Foreskin fibroblast (primary cell): ENCODE measurements at places on chromosomes 12 and 14.

DNA sequence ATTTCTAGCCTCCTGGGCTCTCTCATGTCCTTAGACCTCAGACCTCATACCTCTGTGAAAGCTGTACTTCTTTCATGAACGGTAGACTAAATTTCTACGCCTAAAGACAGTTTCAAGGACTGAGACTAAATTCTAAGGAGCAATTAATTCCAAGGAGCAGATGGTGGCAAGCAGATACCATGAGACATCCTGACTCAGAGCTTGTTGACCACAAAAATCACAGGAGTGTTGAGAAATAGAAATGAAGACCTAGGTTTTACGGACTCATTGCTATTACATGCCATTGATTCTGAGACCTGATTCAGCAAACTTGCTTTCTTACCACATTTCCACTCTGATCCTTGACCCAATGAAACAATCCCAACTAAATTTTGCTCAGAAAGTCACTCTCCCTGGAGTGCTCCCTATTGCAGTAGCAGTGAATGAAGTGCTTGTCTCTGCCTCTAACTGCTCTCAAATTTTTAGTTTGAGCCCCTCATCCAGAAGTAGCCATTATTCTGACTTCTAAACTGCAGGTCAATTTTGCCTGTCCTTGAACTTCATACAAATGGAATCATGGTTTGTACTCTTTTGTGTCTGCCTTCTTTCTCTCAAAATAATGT, 52.0 kb downstream of the PEX5 start:
- peak; percentile 78 for DNase-seq

- no peak for DNase-seq
Measured at GRCh38 chr12:18888047-18888446, 150.1 kb downstream of the CAPZA3 start.

DNA sequence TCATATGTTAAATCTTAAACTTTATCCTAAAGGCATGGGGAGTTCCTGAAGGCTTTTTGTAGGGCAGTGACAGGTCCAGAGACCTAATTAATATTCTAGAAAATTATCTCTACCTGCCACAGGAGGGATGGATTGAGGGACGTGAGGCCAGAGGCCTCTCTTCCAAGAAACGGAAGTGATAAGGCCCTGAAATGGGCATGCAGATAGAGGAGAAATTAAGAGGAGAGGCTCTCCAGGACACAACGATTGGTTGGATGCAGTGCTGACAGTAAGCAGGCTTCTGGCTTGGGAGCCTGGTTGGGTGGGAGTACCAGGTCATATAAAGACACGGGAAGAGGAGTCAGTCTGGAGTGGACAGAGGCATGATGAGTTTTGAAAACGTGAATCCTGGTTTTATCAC, 3.1 kb upstream of the BORCS5 start:
- no peak for DNase-seq

DNA sequence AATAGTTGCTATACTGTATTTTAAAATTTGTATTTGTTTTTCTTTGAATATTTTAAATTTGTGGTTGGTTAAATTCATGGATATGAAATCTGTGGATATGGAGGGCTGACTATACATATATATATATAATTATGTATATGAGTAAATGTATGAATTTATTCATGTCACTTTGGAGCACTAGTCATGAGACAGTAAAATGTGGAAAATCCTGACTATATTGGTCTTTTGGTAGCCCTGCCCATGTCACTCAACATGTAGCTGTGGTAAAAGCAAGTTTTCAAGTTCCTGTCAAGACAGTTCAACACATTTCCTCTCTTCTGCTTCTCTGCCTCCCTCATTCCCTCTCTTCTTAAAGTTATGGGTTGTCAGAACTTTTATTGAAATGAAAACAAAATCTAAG, 17.3 kb upstream of the C12orf71 start:
- no peak for DNase-seq

DNA sequence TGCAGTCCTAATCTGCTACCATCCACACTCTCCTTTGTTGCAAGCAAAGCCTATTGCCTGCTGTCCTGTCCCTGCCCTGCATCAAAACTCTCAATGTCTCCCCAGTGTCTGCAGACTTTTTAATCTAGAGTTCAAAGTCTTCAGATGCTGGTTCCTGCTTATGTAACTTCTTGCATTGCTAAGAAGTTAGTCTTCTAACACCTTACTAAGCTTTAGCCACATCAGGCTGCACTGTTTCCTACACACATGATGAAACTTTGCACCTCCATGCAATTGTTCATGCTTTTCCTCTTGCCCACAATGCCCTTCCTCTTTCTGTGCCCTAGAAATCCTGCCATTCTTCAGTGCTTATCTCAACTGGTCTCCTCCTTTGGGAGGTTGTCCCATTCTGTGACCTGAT, 16.2 kb upstream of the DICER1 start:
- DNase-seq: no peak

- DNase-seq: no peak
Measured at GRCh38 chr12:51669271-51669670, 78.2 kb downstream of the SCN8A start.

DNA sequence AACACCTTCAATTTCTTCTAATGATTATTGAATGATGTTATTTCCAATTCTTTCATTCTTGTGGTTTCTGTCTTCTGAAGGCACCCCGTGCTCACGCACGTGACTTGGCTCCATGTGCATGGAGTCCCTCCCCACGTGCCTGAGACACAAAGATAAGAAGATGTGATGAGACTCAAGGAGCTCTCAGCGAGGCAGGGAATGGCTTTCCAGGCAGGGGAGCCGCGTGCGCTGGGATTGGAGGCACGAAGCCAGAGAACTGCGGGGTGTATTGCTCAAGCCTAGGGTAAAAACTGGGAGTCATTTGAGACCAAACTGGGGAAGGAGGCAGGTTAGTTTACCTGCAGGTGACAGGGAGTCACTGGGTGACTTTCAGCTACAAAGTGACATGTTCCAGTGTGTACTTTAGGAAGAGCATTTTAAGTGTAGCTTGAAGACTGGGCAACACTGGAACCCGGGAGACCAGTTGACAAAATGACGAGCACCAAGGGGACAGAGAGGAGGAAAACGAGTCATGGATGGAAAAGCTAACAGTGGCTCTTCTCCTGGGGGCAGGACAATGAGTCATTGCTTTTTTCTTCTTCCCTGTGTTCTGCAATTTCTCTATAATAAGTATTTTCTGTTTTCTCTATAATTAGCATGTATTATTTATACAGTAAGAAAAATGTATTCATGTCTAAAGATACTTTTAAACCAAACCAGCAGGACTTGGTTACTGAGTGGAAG, 311.7 kb upstream of the FKBP4 start:
- peak; percentile 15 for DNase-seq

GRCh38 chr14:76584271-76584702, 177.0 kb upstream of the VASH1 start:
- DNase-seq: no peak

GRCh38 chr12:27024291-27024690, 1.9 kb downstream of the MED21 start:
- DNase-seq: no peak

- peak; percentile 85 for DNase-seq
Measured at GRCh38 chr12:124453419-124454351, 113.7 kb downstream of the NCOR2 start.

- peak; percentile 53 for DNase-seq
Measured at GRCh38 chr12:77087427-77087826, 22.1 kb upstream of the E2F7 start.

GRCh38 chr12:110776410-110776809, 33.7 kb upstream of the PPP1CC start:
- DNase-seq: no peak

DNA sequence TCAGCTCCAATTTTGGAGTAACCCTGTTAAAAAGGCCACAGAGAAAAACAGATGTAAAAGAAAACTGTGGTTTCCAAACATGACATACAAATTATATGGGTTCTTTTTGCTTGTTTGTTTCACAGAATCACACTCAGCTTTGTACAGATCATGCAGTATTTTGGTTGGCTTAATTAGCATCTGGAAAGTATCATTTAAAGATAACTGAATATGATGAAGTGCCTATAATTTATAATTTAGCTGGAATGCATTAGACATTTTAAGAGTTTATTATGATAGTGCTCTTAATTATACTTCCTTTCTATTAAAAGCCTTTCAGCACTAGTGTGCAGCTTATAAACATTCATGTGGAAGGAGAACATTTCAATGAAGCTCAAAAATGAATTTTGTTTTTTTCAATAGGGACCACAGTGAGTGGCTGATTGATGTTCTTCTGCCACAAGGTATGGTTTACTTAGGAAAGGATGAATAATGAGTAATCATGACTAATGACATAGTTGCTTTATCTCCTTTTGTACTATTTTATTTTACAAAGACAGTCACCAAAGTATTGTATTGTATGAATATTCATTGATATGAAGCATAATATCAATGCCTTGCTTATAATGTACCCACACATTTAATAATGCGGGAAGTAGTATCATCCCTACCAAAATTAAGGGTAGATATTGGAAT, 98.3 kb downstream of the UNC79 start:
- no peak for DNase-seq

- DNase-seq: no peak
Measured at GRCh38 chr12:1716911-1717310, 26.0 kb downstream of the ADIPOR2 start.

DNA sequence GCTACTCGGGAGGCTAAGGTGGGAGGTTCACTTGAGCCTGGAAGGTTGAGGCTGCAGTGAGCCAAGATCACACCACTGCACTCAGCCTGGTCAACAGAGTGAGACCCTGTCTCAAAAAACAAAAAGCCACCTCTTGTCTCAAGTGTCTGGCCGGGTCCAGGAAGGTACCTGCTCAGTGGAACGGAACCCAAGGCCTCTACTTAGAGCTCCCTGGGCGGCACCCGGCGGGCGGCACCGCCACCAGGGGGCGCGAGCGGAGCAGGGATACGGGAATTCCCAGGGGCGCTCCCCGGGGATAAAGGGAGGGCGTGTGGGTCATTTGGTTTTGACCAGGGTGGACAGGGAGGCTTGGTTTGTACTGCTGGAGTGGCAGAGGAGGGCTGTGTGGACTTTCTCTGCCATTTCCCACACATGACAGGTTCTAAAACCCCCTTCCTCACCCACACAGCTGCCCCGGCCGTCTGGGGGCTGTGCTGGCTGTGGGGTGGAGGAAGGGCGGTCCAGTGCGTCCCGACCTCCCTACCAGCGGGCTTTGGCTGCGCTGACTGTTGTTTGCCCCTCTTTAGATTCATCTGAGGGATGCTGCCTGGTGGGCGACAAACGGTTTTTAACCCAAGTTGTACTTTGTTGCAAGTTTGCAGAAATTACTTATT, 91.4 kb downstream of the SETD3 start:
- DNase-seq: peak; percentile 45

- DNase-seq: no peak
Measured at GRCh38 chr12:15044471-15044870, 71.6 kb downstream of the PDE6H start.

GRCh38 chr12:52018433-52019112, 11.8 kb downstream of the TAMALIN start:
- no peak for DNase-seq

DNA sequence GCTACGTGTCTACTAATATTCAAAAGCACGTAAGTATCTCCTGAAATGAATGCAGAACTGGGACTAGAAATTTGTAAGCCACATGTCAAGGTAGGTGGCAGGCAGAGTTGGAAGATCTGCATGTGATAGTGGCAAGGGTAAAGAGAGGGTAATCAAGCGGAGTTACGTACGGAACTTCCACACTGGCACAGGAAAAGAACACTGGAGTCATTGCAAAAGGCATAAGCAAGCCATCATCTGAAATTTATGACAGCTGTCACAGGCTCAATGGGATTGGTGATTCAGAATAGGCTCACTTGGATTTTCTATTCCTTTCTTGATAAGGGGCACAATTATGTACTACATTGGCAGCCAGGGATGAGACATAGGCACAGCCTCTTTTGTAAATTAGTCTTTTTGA, 245.3 kb downstream of the PDZRN4 start:
- DNase-seq: no peak

DNA sequence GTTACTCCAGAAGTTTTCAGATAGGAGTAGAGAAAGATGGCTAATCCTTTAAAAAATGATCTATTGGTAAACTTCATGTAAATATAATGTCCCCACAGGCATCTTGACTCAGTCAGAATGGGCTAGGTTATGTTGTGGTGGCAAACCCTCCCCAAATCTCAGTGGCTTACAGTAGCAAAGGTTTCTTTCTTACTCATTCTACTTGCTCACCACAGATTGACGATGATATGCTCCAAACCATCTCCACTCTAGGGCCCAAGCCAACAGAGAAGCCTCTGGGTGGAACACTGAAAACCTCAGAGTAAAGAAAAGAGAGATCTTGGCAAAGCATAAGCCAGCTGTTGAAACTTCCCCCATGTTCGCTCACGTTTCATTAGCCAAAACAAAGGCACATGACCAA, 146.4 kb downstream of the EMP1 start:
- DNase-seq: peak; percentile 8

- DNase-seq: peak; percentile 21
Measured at GRCh38 chr14:93086441-93087055, 29.2 kb downstream of the ITPK1 start.

- DNase-seq: peak; percentile 41
Measured at GRCh38 chr14:38171197-38171596, 36.5 kb upstream of the SSTR1 start.

GRCh38 chr12:96054244-96054610, 18.8 kb upstream of the LTA4H start:
- DNase-seq: no peak

- no peak for DNase-seq
Measured at GRCh38 chr12:109555431-109556315, 17.6 kb downstream of the MMAB start.

DNA sequence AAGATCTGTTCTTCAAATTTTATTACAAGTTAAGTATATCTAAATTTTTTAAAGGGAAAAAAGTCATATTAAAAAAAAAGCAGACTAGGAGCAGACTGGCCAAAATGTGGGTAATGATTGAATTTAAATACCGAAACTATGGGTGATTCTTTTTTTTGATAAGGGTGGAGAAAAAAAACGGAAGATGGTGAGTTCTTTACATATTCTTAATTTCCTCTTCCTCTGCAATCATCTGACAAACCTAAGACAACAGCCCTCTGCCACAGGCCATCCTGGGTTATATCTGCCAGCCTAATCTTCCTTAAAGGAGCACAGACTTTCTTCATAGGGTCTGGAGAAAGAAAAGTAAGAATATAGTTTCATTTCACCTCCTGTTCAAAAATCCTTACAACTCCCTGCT, 108.0 kb downstream of the PPP2R5E start:
- DNase-seq: no peak

DNA sequence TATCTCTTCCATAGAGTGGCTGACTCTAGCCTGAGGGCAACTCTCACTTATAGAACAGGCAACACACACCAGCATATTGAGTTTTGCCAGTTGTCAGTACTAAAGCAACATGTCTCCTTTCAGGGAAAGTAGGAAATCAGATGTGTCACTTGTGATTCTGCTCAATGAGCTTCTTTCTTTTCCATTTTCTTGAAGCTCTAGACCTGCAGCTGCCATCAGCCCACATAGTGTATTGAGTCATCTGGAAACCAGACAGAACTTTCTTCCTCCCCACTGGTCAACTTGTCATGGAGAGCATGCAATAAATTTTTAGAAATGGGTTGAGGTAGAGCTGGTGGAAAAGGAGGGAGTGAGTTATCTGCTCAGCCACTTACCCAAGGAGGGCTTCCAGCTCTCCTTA, 209.0 kb upstream of the PLEKHG7 start:
- DNase-seq: peak; percentile 35

GRCh38 chr14:50766338-50766886, 64.5 kb downstream of the NIN start:
- peak; percentile 77 for DNase-seq
